Testis (tissue), 5 donors: ENCODE measurements at places on chromosomes 6 and 20. TPM values are rescaled to one million over a fixed set of nuclear protein-coding genes. Genes with fewer than 3 reads are reported as not detected.

DNA sequence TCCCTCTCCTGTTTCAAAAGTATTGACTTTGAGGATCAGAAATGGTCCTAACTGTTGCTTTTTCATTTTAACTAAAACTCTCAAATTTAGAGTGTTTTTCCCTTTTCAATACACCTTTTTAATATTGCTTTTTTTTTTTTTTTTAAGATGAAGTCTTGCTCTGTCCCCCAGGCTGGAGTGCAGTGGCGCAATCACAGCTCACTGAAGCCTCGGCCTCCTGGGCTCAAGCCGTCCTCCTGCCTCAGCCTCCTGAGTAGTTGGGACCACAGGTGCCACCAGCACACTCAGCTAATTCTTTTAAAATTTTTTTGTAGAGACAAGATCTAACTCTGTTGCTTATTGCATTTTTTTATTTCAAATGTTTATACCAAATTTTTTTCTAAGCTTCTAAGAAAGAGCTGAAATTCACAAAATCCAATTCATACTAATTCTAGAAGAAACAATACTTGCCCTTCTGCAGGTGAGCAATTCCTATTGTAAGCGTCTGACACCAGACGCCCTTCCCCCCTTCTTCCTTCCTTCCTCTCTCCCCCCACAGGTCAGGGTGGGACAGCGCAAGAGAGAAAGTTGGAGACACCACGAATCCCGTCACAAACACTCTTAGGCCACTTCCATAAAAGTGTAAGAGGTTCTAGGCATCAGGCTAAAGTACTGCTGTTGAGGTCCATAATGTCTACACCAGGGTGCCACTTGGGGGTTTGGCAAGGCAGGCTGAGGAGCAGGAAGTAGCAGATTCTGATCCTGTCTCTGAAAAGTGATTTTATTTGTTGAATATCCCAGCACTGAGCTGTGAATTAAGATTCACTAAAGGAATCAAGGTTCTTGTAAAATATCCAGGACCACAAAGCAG, 12.8 kb downstream of the DLL1 start:
- H3K4me3 ChIP-seq = no peak overlapping the region
- H3K27me3 ChIP-seq = no peaks in the 10 kb centered on the region
- DNase-seq = no peak
- no peaks in the 10 kb centered on the region for H3K36me3 ChIP-seq

- H3K27ac ChIP-seq = no peak within 1 kb of the TSS
- H3K4me1 ChIP-seq = no peaks in the 10 kb centered on the region
- no peaks in the 10 kb centered on the region for H3K36me3 ChIP-seq
- no peak within 1 kb of the TSS for H3K4me3 ChIP-seq
- DNase-seq = peak; percentile 35
- no peaks in the 10 kb centered on the region for H3K27me3 ChIP-seq
Observed at GRCh38 chr20:3712279-3712873, at the start of gene SIGLEC1. Gene SIGLEC1, minus strand, starts transcription at chr20:3712600. Its CDS starts 5,472 bp downstream, at chr20:3707128.

- H3K4me1 ChIP-seq = no peaks in the 10 kb centered on the region
- H3K4me3 ChIP-seq = no peak overlapping the region
- H3K36me3 ChIP-seq = no peaks in the 10 kb centered on the region
- H3K27ac ChIP-seq = no peak overlapping the region
- H3K27me3 ChIP-seq = no peaks in the 10 kb centered on the region
- DNase-seq = no peak
Observed at GRCh38 chr20:63156221-63156671, 59.7 kb downstream of the YTHDF1 start.

The NRSN1 gene
- 0.37 TPM for total RNA-seq

DNA sequence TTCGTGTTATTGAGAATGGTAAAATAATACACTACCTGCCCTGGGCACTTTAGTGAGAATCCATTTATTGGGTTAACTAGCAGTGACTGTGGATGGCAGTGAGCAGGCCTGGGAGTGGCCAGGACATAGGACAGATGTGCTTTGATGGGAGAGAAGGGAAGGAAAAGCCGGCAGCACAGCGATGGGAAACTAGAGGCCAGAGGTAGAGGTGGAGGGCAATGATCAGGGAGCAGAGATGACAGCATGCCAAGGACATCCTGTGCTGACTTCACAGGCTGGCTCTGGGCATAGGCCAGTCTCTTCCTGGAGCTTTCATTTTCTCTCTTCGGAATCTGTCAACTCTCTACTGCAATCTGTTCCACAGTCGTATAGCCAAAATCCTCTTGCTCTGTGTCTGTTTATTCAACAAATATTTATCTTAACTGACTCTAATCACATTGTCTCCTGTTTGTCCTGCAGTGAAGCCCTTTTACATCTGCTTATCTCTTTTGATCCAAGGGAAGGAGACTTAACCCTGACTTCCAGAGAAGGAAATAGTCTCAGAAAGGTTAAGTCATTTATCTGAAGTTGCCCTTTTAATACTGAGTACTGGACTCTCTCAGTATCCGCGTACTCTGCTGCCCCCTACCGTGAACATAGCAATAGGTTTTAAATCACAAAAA, 18.4 kb upstream of the MMP24 start:
- H3K4me3 ChIP-seq = no peak overlapping the region
- DNase-seq = peak; percentile 88
- H3K36me3 ChIP-seq = no peaks in the 10 kb centered on the region
- no peak overlapping the region for H3K27ac ChIP-seq
- H3K27me3 ChIP-seq = no peaks in the 10 kb centered on the region
